ENCODE measurements at places on chromosomes 4 and X.

DNA sequence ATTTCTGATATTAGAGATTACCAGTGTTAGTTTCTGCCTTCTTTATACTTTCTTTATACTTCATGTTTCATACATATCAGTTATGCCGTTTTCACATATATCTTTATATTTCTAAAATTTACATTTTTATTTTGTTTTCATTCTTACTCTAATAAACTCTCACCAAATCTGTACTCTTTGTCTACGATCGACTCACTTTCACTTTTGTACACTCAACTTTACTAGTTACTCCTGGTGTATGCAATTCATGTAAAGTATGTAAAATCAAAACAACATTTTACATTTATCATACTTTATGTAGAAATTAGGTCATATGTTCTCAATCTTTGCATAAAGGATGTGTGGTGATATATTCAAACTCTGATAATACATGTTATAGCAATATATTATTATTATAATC lies 59.9 kb downstream of the UGT2A3 start:
- no peak for DNase-seq

DNA sequence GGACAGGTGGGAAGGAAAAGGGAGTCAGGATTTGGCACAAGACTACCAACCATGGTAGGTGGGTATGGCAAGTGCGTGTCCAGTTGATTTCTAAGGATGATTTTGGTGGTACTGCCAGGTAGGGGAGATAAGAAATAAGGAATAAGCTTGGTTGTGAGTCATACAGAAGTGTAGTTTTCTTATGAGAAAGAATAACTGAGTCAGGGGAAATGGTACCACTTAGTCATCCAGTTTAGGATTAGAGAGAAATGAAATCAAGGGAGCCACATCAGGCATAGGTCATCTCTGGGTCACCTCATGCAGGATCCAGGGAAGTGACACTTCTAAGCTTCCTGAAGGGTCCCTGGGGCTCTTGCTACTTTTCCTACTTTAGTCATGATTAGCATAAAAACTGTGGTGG lies 107.1 kb upstream of the C1GALT1C1 start:
- no peak for DNase-seq

GRCh38 chr4:188778905-188779304 lies 639.7 kb downstream of the TRIML1 start:
- no peak for DNase-seq

DNA sequence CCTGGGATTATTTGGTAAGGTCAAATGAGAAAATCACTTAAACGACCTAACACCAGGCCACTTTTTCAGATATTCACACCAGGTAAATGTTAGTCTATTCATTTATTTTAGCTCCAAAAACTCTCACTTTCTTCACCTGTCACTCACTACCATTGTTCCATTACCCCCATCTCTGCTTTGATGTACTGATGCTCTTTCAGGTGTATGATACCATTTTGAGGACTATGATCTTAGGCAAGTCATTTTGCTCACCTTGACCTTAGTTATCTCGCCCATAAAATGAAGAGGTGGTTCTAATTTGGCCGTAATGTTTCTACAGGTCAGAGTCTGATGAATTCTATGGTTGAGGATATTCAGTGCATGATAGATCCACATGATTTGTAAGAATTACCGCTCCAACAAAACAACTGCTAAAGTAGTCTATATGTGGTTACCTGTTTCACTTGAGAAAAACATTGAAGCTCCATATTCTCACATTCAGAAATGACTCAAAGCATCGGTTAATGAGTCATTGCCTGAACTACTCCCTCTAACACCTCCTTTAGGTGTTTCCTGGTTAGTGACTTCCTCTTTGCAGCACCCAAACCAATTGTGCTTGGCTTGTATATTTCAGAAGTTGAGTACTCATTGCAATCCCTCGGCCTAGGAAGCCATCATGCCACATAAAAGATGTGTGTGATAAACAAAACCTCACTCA lies 4.5 kb downstream of the DTHD1 start:
- DNase-seq, result no peak

DNA sequence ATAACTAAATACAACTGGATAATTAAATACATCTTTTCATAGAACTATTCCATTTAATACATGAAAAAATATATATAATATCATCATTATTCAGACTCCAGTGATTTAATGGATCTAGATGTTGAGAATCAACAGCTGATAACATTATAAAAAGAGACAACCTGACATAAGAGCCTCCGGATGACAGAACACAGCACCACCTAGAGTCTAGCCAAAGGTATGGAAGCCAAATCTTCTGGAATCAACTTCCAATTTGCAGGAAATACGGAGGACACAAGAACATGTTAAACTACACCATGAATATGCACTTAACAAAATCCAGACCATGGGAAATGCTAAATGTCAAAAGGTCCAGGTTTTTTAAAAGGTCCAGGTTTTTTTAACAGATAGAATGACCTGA lies 55.0 kb downstream of the LRBA start:
- no peak for DNase-seq

DNA sequence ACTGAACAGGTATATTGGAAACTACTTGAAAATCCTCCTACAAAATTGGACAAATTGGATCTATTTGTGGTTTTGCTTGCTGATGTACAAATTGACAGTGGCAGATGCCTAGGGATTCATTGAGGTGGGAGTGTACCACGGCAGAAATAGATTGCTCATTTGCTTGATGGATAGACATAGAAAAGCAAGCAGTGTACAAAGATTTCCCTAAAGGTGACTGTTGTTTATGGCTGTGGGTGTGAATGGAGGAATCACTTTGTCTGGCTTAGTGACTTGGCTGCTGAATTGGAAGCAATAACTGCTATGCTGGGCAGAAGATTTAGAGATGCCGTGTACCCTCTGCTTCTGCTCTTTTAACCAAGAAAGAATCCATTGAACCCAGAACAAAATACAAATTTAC lies 191.0 kb upstream of the GRID2 start:
- no peak for DNase-seq

- DNase-seq, result no peak
Measured at GRCh38 chr4:53011259-53011905, 149.3 kb downstream of the RASL11B start.

- no peak for DNase-seq
Measured at GRCh38 chrX:113133316-113133715, 292.7 kb upstream of the AMOT start.

GRCh38 chrX:118325453-118325852 lies 20.5 kb upstream of the WDR44 start:
- no peak for DNase-seq

- DNase-seq, result no peak
Measured at GRCh38 chrX:55088795-55089489, at the start of gene PAGE2. Gene PAGE2 (plus strand): TSS chrX:55089018. CDS start chrX:55090021, 1,003 bp downstream.

DNA sequence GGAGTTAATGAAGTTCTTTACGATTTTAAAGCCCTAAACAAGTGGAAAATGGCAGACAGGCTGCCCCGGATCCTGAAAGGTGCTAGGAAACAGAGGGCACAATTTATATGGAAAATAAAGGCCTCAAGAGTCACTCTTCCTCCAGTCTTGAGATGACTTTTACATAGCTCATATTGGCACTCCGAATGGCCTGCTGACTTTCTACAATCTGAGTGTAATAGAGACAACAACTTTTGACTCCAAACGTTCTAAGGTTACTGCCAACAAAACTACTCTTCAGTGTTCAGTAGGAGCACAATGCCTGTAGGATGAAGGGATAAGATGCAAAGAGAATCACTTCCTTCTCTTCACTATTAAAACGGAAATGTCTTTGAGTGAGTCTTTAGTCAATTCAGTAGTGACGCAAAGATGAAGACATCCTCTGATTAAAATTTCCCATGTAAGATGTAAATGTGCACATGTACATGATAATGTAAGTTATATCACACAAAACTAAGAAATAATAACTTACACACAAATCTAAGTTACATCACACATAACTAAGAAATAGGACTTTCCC lies 40.5 kb downstream of the VEGFC start:
- DNase-seq, result no peak

DNA sequence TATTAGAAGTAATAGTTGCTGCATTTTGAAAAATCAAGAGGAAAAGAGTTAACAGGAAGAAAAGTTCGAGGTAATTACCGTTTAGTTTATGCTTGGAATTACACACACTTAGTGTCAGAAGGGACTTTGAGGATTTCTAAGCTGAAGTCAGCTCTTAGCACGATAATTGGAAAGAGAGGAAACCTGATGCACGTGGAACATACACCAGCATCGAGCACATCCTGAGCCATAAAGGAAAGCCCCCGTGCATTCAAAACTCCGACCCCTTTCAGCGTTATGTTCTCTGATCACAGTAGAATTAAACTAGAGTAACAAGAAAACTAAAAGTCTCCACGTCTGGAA lies 400 bp upstream of the PAQR3 start:
- DNase-seq, result no peak

DNA sequence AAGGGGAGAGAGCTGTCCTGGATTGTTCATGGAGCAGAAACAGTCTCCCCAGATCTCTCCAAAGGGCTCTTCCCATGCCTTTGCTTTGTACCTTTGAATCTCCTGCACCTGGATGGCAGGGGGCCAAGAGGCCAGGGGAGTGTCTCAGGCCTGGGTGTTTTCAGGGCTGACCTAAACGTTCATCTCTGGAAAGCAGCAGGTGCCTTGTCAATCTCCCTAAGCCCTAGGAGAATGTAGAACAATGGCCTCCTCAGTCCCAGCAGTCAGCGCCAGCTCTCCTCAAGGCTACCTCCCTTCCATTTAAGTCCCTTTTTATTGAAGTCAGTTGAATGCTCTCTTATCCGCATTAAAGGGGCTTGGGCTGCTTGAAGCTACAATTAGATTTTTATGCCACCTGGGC lies 31.2 kb upstream of the NSUN7 start:
- no peak for DNase-seq

DNA sequence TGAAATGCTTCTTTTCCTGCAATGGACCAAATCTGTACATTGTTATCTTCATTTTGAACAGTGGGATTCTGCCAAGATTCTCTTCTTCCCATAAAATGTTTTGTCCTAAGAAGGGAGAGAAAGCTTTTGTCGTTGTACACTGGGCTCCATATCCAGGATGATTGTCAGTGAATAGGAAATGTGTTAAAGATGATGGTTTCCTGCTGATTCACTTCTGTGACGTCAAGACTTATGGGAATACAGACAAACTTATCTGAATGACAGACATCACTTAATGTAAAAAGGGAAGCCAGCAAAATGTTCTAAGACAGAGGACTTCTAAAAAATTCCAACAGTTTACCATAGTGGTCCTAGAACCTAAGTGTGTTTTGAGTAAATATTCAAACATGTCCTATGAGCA lies 53.7 kb upstream of the HPF1 start:
- no peak for DNase-seq

DNA sequence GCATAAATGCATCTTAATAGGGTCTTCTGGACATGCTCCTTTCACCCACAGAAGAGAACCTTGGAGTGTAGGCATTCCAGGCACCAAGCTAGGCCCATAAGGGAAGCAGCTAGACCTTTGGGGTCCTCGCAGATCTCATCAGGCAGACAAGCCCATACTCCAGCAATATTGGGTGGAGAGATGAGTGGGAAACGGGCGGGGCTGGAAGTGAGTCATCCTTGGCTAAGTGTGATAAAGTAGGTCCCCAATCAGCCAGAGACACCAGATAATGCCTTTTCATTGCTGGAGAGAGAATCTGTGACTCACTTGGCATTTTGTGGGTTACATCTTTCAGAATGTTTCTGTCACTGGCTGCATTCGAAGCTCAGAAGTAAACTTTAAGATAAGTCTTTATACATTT lies 133.3 kb upstream of the MBNL3 start:
- peak; percentile 9 for DNase-seq

- DNase-seq, result no peak
Measured at GRCh38 chr4:81789158-81789557, 317.5 kb upstream of the RASGEF1B start.

DNA sequence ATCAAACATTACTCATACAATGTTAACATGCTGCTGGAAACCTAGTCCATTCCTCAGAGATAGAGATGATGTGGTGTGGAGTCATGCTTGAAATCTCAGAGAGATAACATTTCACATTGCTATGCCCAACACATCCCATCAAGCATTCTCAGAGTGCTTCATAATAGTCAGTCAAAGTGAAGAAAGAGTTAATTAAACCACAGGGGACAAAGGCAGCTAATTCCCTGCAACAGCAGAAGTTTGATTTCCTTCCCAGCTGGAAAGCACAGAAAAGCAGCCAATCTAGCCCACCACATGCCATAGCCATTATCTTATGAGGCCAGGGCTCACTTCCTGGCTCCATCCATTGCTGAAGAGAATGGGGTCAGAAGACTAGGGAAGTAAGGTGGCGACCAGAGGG lies 8.9 kb downstream of the KDR start:
- no peak for DNase-seq

DNA sequence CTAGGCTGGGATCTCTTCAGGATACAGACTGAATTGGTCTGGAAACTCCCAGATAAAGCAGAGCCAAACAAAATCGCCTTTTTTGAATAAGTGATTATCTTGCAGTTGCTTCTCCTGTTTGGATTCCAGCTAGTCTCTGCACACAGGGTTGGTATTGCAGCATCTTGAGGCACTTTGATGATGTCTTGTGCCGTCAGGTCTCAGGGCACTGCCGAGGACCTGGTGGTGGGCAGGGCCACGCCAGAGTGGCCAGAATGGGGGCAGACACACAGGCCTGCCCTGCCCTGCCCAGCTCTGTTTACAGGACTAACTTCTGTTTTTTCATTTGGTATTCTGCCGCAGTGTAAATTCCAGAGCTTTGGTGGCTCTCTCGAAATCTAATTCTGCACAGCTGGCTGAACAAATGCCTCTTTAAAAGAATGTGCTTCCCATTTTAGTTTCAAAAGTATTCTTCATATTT lies 276.1 kb downstream of the NR3C2 start:
- DNase-seq, result no peak

DNA sequence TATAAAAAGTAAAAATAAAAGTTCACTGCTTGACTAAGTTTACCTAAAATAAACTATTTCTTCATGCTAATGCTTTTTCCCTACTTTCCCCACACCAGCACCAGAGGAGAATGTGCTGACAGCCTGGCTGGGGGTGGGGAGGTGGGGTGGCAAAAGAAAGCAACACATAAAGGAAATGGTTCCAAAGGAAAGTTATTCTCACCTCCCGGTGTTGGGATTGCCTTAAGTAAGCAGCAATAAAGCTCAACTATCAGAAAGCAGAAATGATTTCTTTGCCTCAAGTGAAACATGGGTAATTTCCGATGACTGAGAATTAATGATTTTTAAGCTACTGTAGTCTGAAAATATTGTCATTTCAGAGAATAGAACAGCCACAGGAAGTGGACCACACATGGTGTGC lies 84.5 kb upstream of the DKK2 start:
- no peak for DNase-seq

DNA sequence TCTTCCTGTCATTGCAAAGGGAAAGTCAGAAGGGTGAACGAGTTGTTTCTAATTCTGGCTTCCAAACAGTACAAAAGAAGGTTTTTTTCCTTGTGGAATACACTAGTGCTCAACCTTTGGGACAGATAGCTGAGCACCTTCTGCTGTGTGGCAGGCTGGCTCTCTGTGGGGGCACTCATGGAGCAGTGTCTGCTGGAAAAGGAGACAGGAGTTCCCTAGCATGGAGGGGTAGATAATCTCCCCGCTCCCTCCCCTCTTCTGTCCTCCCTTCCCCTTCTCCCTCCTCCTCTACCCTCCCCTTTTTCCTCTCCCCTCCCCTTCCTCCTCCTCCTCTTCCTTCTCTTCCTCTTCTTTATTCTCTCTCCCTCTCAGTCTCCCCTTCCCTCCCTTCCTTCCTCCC lies 62.4 kb upstream of the MTM1 start:
- DNase-seq, result no peak

- no peak for DNase-seq
Measured at GRCh38 chr4:110518889-110519490, 43.0 kb downstream of the ENPEP start.

- DNase-seq, result no peak
Measured at GRCh38 chr4:119690871-119691270, 62.3 kb upstream of the PDE5A start.

Measured in stimulated activated CD4-positive, alpha-beta T cell treated with anti-CD3 and anti-CD28 coated beads, TNF-alpha, amount 100 ng/mL, for 4 hours (primary cell).